ENCODE measurements at places on chromosomes 3 and 15.

DNA sequence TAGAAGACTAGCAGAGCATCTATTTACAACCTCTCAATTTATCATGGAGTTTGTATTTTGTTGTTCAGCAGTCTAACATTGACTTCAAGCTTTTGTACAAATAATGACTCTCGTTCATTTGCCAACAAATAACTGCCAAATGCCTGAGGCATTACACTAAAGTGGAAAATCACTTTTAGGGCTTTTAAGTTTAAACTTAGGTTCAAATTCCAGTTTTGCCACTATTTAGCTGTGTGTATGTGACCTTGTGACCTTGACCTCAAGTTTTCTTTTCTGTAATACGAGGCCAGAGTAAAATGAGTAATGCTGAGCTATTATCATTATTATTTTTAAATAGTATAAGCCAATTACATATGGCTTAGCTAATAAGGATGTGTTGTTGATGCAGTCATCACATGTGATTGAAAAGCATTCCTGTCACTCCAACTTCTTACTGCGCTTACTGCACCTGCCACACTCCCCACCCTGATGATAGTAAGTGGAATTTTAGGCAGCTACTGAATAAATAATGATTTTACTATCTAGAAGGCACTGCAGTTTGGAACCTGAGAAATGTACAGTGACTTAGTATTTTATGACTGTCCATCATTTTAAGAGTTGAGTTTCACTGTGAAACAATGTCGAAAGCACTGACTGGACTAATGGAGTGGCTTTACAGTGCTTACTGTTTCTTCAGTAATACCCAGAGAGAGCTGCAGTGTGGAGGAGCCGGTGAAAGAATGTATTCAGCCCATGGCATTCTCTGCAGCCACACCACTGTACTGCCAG, 16.3 kb downstream of the ARL8B start:
- DNase-seq, result no peak

GRCh38 chr15:43253431-43254403, 13.0 kb downstream of the TGM5 start:
- no peak for DNase-seq

- DNase-seq, result no peak
Measured at GRCh38 chr15:68360721-68361120, 71.2 kb downstream of the ITGA11 start.

DNA sequence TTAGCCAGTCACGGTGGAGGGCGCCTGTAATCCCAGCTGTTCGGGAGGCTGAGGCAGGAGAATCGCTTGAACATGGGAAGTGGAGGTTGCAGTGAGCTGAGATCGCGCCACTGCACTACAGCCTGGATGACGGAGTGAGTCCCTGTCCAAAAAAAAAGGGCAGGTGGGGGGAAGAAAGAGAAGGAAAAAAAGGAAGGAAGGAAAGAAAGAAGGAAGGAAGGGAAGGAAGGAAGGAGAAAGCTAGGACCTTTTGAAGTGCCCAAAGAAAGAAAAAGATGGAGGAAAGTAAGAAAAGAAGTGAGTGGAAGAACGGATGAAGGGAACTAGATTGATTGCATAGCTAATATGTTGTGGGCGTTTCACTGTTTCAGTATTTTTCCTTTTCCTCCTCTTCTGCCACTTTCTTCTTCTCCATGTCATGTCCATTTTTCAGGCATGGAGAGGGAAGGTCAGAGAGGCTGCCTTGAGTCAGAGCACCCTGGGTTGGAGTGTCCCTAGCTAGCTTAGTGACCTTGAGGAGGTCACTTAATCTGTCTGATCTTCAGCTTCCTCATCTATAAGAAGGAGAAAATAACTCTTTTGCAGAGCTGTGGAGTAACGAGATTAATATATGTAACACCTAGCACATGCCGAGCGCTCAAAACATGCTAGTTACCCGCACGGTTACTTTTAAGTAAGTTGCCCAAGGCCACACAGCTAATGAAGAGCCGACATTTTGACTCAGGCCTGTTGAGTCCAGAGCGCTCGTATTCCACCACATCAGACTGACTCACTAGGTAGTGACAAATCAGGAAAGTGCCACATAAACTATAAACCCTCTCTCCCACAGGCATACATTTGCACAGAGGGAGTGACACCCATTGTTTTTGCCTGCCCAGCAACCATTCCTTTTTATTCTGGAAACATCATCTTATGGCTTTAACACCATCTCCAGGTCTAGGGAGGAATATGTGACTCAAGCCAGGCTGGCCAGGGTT, 42.2 kb downstream of the BHLHE40 start:
- DNase-seq, result no peak

DNA sequence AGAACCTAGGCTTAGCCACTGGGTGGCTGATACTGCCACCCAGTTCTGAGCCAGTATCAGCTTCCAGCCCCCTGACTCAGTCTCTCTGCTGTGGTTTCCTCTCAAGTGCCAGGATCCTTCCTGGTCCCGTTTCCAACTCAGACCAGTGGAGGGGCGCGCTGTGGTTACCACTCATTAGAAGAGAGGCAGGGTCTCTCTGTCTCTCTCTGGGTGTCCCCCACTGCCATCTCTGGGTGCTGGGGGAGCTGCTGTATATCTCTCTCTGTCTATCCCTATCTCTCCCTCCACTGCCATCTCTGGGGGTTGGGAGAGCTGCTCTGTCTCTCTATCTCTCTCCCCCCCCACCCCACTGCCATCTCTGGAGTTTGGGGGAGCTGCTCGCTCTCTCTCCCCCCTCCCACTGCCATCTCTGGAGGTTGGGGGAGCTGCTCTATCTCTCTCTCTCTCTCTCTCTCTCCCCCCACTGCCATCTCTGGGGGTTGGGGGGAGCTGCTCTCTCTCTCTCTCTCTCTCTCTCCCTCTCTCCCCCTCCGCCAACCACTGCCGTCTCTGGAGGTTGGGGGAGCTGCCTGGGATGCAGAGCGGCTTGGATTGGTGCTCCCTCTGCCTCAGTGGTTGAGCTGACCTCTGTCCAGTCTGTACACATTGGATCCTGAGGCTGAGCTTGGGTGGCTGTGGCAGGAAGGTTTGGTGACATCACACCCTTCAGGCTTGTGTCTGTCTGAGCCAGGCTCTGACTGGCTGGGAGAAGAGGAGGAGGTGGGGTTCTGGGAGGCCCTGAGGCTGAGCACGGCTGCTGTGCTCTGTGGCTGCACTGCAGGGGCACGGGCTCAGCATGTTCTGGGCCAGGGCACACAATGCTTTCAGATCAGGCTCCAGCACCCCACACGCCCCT, 98.9 kb downstream of the APBA2 start:
- DNase-seq, result no peak

DNA sequence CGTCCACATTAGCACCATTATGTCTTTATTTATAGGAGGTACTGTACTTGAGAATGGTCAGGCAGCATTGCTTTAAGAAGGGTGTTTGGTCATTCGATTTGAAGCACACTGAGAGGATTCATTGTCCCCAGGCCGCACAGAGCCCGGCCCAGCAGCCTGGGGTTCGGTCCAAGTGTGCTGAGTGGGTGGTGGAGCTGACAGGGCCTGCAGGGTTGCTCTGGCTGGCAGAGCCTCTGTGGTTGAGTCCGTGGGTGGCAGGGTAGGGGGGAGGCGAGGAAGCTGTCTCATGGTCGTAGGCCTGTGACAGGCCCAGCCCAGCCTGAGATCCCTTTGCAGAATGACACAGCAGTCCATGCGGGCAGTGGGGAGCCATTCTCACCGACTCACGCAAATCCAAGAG, 227.7 kb upstream of the TOPAZ1 start:
- no peak for DNase-seq

DNA sequence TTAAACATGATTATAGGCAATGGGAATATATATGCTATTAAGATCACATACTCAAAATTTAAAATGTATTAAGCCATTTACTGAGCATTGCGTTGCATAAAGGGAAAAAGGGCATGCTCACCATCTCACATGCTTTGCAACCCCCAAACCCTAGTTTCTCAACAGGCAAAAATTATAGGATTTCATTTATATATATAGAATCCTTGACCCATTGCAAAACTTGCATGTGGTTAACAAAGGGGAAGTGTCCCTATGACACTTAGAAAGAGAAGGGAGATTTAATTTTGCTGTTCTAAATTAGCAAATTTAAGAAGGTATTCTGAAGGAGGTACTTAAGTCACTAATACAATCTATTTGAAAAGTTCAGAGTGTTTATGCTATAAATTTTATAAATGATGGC, 837.8 kb downstream of the DIPK2A start:
- no peak for DNase-seq

DNA sequence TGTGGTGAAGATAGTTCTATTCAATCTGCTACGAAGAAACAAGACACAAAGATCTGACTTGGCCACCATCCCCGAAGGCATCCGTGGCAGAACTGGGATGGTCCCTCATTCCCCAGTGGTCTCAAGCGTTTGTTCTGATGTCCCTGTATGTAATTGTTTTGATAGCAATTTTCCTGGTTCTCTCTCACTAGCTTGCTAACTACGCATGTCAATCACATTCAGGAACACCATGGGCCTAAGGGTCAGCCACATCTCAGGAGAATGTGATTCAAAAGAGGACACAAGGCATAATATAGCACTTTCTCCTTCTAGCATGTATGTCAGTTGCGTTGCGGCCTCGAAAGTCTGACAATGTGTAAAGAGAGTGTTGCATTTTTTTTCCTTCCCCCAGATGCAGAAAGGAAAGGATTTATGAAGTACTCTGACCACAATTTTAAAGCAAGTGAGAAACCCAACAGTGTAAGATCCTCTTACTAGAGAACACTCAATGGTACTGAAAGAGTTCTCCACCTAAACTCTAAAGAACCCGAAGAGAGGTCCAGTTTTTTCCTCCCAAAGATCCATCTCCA, 32.0 kb upstream of the TCF12 start:
- no peak for DNase-seq

DNA sequence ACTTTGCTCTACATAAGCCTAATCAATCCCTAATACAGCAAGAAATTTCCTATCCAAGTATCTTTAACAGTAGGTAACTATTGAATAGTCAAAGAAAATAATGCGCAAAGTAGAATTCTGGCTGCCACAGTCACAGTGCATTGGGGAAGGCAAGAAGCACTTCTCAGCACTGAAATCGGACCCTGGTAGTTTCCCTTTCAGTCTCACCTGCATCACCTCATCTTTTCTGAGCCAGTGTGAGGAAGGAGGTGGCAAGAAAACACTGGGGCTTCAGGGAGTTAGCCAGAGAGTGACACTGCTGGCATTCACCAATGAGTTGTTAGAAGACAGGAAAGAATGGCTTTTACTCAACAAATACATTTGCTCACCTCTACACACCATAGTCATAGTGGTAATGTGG, 8.3 kb downstream of the TRIM42 start:
- no peak for DNase-seq

DNA sequence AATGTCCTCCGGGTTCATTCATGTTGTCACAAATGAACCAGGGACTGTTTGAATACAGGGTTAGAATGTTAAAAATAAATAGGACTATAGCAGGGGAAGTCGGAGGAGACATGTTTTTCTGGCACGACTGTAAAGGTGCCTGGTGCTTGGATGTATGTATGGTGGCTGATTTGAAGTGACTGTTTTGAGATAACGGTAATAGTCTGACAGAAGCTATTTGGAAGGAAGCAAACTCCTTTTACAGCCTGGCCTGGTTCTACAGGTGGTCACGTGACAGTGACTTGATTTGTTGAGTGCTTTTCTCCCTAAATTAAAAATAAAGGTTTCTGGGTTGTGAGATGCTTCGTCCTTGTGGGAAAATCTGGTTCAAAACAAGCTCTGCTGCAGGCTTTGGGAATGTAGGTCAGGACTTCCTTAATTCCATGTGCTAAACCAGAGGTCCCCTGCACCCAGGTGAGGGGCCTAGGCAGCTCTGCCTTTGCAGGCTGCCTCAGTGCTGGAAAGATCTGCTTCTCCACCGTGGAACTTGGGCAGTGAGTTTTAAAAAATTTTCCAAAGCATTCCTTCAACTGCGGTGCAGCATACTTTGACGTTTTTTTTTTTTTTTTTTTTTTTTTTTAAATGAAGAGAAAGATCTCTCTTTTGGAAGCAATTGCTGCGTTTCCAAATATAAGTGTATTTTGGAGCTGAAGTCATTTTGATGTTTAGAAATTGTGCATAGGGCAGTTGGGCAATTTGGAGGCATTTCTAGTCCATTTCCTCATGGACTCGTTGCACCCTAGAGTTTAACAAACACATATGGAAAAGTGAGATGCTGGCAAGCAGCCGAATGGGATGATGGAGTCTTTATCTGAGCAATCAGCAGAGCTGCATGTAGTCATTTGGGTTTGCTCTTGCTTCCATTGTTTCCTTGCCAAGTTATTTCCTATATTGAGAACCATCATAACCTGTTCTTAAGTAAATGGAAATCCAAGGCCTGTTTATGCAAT, 30.9 kb downstream of the ITPR1 start:
- peak; percentile 31 for DNase-seq

DNA sequence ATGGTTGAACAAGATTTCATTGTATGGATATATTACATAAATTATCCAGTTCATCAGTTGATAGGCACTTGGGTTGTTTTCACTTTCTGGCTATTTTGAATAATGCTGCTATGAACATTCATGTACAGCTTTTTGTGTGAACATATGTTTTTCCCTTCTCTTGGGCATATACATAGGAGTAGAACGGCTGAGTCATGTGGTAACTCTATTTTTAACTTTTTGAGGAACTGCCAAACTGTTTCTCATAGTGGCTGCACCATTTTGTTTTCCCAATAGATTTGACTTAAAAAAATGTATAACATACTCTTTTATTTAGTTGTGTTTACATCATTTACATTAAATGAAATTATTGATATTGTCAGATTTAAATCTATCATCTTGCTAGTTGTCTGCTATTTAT, 28.8 kb upstream of the RFX7 start:
- DNase-seq, result no peak

GRCh38 chr3:127461286-127461910, 129.1 kb downstream of the TPRA1 start:
- no peak for DNase-seq

- DNase-seq, result no peak
Measured at GRCh38 chr3:117873249-117873600, 1161.4 kb downstream of the IGSF11 start.
